Suppressor macrophage (primary cell): ENCODE measurements at places on chromosomes 3 and 15.

DNA sequence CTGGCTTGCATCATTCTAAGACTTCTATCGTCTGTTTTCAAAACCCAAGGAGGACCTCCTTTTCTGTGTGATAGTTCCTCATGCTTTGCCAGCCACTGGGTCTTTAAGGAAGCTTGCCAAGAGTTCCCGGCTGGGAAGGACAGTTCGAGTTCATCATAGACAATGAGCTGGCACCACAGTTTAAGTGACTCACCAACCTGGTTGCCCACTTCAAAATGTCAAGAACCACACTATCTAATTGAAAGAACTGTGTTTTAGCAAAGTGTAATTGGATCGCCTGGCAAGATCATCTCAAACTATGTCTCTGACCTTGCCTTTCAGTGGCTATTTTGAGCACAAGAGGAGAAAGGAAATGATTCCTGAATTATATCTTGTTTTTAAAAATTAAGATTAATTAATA lies 27.9 kb downstream of the SOX2 start:
- no peak for DNase-seq

DNA sequence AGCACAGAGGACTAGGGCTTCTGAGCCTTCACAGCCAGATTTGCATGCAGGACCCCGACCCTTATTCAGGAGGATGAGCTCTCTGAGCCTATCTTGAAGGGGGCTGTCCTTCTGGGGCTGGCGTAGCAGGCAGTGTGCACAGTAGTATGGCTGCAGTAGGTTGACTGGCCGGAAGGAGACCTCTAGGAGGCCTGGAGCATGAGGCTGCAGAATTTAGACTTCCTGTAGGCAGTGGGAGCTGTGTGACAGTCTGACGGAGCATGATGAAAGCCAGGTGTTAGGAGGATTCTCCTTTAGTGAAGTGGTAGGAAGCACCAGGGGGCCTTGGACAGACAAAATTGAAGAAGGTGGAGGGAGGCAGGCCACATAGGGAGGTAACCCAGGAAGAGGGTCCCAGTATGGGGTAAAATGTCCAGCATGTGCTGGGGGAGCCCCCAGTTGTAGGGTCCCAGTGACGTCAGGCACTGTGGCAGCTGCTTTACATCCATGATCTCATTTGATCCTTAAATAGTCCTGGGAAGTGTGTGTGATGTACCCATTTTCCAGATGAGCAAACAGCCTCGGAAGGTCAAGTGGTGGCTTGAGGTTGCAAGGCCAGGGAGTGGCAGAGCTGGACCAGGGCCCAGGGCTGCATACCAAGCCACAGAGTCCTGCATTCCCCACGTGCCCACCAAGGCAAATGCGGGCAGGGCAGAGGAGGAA lies 36.1 kb downstream of the SPSB4 start:
- no peak for DNase-seq

- no peak for DNase-seq
Observed at GRCh38 chr15:43199945-43200488, 14.8 kb downstream of the CCNDBP1 start.

GRCh38 chr3:159532577-159532976 lies 456.1 kb upstream of the IL12A start:
- no peak for DNase-seq

DNA sequence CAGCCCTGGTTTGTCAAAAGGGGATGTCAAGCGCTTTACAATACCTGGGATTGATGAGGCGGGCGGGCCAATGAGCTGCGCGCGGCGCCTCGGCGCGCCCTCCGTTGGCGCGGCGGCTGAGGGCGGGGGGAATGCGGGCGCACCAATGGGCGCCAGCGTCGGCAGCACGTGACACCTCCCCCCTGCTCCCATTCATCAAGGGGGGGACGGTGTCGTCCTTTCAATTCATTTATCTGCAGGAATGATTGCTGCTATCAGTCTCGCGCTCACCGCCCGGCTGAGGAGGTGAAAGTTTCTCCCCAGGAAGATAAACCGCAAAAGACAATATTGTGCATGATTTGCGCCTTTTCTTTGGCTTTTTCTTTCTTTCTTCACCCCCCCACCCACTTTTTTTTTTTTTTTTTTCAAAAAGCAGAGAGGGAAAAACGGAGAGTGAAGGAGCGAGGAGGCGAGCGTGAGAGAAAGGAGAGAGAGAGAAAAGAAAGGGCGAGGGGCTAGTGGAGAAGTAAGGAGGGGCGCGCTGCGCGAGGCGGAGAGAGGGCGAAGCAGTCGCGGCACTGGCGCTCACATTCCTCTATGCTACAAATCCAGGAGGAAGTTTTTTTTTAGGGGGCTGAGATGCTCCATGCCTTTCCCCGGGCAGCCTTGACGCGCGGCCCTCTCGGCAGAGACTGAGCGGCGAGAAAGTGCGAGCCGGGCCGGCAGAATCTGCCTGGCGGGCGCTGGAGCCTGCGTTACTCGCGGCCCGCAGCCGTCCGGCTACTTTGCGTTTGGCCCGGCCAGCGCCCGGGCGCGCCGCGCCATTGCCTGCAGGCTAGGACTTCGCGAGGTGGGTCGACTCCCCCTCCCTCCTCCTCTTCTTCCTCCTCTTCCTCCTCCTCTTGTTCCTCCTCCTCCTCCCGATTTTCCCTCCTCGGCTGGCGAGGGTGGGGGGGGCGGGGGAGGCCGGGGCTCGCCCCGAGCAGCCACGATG lies at the start of gene ZIC1:
Gene ZIC1, plus strand, starts transcription at position 223 of the 973 bp plus-strand sequence. Its CDS starts 748 bp downstream, at position 971.
- DNase-seq = no peak

DNA sequence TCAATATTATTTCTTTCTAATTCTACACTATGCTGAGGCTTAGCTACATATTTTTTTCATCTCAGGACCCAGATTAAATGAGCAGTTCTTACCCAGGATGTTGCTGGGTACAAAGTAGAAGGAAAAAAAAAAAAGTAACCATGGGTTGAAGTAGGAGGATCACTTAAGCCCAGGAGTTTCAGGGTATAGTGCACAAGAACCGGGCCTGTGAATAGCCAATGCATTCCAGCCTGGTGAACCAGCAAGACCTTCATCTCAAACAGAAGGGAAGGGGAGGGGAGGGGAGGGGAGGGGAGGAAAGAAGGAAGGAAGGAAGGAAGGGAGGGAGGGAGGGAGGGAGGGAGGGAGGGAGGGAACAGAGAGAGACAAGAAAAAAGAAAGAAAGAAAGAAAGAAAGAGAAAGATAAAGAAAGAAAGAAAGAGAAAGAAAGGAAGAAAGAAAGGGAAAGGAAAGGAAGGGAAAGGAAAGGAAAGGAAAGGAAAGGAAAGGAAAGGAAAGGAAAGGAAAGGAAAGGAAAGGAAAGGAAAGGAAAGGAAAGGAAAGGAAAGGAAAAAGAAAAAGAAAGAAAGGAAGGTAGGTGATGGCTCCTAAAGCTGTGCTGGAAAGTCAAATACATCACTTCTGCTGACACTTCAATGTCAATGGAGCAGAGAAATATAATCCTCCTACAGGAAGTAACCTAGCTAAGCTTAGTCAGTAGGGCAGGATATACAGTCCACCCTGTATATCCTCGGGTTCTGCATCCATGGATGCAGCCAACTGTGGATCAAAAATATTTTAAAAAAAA lies 206.8 kb upstream of the TGFBR2 start:
- DNase-seq = no peak

- DNase-seq = no peak
Observed at GRCh38 chr15:83379579-83379959, 67.6 kb upstream of the SH3GL3 start.

DNA sequence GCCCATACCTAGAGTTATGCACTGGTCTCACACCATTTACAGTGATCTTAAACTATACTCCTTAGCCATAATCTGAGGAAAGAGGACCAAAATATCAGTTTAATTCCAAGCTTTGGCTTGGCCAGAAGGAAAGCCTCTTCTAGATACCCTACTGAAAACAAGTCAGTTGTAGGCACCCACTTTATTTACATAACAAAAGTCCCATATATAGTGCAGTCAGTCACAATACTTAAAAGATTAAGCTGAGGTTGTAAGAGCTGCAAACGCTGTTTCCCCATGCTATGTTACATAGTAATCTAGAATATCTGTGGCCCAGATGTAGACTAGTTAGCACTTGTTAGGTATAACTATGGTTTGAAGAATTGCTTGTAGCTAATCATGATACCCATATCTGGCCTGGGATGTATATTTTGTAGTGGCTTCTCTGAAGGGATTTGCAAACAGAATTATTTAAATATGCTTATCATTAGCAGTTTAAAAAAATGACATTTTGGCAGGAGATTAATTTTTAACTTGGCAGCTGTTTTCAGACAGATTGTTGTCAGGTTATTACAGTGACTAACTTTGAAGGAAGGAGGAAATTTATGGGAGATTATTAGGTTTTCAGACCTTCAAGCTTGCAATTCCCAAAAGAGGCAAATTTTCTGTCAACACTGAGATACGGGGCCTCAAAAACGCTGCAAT lies 160.4 kb upstream of the SLC2A2 start:
- no peak for DNase-seq

DNA sequence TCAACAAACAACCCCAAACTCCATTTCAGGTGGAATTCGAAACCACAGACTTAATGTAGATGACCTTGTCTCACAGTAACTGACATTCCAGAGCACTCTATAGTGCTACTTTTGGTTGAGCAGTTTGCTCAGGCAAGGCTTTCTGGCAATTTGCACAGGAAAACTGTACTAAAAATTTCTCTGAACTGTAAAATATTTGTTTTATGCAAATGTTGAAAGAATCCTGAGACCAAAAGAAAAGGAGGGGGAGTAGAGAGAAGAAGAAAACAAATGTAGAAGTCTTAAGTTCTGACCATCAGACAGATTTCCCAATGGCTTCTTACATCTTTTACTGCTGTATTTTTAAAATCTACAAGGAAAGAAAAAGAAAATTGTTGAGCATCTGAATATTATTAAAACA lies 53.5 kb downstream of the DTWD1 start:
- no peak for DNase-seq

GRCh38 chr3:31051226-31051625 lies 156.8 kb upstream of the GADL1 start:
- no peak for DNase-seq

GRCh38 chr15:85891470-85891869 lies 96.7 kb upstream of the KLHL25 start:
- DNase-seq = no peak

- no peak for DNase-seq
Observed at GRCh38 chr3:16114930-16115329, 59.5 kb upstream of the GALNT15 start.

DNA sequence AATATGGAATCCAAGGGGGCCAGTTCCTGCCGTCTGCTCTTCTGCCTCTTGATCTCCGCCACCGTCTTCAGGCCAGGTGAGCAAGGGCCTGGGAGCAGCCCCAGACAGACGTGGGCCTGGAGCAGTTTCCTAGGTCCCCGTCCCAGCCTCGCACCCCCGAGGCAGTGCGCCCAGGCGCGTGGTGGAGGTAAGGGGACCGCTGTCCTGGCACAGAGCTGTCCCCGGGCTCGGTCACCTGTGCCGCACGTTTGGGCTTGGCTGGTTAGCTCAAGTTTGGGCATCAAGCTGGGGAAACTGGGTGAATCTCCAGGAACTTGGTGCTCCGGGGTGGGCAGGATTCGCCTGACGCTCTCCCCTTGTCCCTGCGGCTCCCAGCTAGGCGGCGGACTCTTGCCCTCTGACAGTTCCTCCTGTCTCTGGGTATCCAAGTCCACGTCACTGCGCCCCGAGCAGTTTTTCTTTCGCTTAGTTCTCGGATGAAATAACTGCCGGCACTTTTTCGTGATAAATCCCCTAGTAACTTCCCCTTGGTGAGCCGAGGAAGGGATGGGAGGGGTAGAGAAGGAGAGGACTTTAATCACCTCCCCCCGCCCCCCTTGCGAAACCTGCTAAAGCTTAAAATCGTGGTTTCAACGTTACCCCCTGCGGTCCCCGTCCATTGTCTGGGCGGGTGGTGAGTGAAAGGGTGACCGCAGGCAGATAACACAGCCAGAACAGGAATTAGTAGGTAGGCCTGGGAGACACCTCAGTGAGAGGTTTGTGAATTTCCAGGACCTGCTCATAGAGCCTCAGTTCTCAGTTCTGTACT lies 901 bp downstream of the ALCAM start:
- DNase-seq = peak; percentile 89

DNA sequence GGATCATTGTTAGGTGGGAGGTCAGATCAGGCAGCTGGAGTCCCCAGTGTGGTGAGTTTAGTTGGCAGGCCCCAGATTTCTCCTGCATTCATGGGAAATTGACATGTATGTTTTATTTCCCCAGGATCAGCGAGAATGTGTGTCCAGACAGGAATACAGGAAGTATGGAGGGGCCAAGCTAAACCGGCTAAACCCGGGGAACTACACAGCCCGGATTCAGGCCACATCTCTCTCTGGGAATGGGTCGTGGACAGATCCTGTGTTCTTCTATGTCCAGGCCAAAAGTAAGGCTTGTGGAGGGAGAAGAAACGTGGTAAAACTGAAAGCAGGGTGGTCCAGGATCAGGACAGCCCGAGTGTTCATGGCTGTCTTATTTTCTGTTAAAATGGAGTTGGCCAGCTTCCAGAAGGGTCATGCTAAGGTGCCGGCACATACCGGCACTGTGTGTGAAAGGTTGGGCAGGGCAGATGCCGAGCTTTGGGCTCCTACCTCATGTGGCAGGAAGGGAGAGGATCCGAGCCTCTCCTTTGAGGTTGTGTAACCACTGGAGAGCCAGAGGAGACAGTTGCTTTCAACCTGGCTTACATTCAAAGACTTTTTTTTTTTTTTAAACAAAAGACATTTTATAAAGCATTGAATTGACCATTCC lies 83.1 kb downstream of the PGPEP1L start:
- no peak for DNase-seq

DNA sequence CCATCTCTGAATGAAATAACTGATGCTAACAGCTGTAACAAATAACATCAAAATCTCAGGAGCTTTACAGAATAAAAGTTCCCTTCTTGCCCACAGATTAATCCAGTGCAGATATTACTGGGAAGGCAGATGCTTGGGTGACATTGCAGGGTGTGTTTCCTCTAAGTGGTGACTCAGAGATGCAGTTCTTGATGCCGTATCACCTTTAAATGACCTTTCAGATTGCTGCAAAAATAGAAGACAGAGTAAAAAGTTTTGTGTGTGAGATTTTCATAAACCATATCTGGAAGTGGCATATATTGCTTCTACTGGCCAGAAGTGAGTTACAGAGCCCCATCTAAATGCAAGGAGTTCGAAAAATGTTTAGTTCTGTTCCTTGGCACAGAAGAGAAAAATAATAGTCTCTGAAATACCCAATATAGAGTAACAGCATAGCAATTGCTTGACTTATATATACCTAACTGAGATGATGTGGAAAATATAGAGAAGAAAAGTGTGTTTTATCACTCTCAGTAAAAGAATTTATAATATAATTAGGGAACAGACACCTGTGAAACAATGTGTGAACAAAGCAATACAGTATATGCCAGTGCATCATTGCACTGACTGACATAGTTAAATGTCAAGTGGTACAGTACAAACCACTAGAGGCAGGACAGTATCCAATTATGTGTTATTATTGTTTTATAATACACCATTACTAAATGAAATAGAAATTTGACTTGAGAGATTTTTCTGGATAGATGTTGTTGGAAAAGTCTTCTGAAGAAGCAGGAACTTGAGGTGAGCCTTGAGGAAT lies 430.7 kb upstream of the CBLB start:
- DNase-seq = no peak

- DNase-seq = no peak
Observed at GRCh38 chr15:83158393-83158792, 49.2 kb downstream of the HDGFL3 start.
